ENCODE measurements at places on chromosomes 4 and X.

- DNase-seq = no peak
Observed at GRCh38 chr4:165368567-165368966, 10.2 kb upstream of the CPE start.

DNA sequence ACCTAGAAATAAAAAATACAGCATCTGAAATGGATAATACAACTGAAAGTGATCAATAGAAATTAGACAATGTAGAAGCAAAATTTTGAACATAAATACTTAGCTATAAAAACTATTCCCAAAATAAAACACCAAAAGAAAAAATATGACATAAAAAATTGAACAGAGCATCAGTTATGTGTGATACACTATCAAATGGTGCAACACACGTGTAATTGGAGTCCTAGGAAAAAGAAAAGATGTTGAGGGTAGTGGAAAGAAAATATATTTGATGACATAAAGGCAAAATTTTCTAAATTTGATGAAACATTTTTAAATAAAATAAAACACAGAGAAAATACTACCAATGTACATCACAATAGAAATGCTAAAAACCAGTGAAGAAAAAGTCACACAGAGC lies 63.1 kb downstream of the NPY2R start:
- no peak for DNase-seq

- DNase-seq = no peak
Observed at GRCh38 chr4:159735281-159736207, 632.7 kb downstream of the RAPGEF2 start.

GRCh38 chr4:147530723-147531122 lies 49.8 kb downstream of the EDNRA start:
- DNase-seq = no peak

DNA sequence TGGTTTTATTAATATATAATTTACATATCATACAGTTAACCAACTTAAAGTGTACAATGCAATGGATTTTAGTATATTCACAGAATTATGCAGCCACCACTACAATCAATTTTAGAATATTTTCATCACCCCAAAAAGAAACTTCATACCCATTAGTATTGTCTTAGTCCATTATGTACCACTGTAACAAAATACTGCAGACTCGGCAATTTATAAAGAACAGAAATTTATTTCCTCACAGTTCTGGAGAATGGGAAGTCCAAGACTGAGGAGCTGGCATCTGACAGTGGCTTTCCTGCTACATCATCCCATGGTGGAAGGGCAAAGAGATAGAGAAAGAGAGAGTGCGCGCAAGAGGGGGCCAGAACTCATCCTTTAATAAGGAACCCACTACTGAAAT lies 8.9 kb upstream of the ZCCHC13 start:
- no peak for DNase-seq

- DNase-seq = no peak
Observed at GRCh38 chrX:122500556-122500955, 683.5 kb upstream of the GRIA3 start.

DNA sequence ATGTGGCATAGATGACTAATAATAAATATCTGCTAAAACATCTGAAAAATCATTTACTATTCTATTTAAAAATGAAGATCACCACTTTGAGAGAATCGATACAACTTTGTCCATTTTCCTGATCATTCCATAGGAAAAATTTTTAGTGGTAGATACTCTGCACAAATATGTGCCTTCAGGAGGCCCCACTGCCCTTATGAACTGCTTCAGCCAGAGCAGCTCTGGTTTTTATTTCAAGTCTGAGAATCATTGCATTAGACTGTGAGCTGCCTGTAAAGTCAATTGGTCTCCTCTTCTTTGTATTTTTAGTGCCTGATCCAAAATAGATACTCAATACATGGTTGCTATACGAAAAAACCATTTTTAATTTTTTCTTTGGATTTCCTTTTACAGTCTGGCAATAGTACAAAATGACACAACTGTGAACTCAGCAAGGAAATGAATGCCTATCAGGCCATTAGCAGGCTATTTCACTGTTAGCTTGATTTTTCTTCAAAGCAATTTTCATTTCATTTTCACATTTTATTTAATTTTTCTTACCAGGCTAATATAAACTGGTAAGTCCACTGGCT lies 69.1 kb downstream of the SHISA3 start:
- no peak for DNase-seq

GRCh38 chrX:97633798-97634197 lies 750.1 kb downstream of the RPA4 start:
- DNase-seq = no peak

DNA sequence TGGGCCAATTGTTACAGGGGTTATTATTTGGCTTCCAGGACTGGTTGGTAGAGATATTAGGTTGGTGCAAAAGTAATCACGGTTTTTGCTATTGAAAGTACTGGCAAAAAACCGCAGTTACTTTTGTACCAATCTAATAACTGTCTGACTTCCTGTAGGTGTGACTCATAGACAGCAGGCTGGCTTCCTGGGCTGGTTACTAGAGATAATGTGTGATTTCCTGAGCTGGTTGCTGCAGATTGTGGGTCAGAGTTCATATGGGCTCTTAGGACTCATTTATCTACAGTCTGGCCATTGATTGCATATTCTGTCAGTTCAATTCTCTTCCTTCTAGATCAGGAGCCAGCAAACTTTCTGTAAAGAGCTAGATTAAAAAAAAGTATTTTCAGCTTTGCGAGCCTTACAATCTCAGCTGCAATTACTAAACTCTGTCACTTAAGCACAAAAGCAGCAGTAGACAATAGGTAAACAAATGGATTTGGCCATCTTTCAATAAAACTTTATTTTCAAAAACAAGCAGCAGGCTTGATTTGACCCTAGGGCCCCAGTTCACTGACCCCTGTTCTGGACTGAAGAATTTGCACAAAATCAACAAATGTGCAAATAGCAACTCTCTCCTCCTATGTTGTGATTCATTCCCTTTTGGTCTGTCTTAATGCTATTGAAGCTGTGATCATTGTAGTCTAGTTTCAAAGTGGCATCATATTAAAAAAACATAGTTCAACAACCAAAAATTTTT lies 50.8 kb upstream of the BOD1L1 start:
- no peak for DNase-seq

DNA sequence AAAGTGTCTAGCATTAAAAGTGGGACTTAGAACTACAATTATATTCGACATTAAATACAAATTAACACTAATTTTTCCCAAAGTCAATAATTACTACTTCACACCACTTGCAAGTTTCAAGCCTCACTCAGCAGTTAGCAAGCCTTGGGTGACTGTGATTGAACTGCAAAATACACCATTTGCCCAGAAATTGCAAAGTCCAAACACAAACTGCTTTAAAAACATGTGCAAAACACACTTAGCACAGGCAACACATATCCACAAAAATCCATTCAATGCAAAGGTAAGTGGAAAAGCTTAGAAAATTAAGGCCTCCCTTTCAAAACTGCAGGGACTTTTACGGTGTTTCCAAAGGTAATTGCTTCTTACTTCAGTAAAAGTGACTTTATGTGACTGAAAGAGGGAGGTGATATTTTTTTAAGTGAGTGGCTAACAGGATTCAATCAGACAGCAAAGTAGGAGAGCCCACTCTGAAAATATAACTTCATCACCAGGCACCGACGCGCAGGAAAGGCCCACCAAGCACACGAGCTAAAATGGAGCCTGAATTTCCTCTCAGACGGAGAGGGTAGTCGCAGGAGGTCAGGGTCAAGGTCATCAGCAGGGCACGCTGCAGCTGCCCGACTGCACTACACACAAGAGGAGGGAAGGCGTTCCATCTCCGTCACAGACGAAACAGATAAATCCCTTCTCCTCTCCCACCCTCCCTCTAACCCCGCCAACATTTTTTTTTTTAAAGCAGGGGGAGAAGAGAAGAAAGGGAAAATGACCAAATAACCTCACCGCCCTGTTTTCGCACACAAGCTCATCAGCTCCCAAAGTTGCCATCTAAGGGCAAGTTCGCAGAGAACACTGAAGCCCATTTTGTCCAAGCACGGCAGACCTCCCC lies 3.1 kb downstream of the ZNF827 start:
- no peak for DNase-seq

DNA sequence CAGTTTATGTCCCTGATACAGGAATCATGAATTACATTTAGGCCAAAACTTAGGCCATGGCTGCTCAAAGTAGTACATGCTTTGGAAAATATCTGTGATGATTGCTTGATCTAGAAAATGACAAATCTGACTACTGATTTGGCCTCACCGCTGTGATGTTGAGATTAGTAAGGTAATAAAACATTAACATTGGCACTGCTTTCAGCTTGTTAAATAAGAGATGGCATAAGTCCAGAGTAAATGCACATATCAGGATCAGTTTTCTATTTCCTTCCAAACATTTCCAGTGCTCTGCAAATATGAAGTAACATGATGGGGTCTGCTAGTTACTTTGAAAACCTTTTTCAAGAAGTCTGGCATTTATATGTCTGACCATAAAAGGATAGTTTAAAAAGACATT lies 687.3 kb upstream of the ACTRT1 start:
- no peak for DNase-seq

- DNase-seq = no peak
Observed at GRCh38 chrX:124737771-124738170, 391.4 kb downstream of the SH2D1A start.

- DNase-seq = no peak
Observed at GRCh38 chr4:188934320-188934962, 795.2 kb downstream of the TRIML1 start.

- no peak for DNase-seq
Observed at GRCh38 chr4:38669208-38669607, 5.2 kb downstream of the KLF3 start.

DNA sequence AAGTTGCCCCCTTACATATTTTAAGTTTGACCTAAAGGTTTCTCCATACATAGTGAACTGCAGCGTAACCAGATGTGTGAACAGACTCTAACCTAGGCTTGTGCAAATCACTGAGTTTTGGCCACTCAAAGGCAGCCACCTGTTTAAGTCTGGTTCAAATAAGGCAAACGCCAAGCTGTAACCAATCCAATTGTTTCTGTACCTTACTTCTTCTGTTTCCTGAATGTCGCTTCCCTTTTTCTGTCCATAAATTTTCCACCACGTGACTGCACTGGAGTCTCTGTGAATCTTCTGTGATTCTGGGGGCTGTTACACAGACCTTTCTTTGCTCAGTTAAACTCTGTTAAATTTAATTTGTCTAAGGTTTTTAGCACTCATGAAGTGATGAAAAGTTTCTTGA lies 618.8 kb downstream of the GLUD2 start:
- no peak for DNase-seq

- no peak for DNase-seq
Observed at GRCh38 chrX:140944710-140945109, 57.7 kb upstream of the SPANXB1 start.

DNA sequence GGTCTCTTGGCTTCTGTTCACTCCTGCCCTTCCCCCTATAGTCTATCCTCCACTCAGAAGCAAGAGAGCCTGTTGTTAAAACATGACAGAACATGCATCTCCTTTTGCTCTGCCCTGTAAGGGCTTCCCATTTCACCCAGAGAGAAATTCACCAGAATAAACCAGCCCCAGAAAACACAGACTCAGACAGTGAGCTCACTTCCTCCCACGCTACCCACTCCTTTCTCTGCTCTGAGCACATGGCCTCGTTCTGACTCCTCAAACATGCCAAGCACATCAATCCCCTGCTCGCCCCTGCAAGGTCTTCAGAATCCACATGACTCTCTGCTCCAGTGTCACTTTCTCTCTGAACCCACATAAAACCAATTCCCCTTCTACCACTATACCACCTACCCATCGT lies 50.4 kb downstream of the MID1 start:
- DNase-seq = no peak

DNA sequence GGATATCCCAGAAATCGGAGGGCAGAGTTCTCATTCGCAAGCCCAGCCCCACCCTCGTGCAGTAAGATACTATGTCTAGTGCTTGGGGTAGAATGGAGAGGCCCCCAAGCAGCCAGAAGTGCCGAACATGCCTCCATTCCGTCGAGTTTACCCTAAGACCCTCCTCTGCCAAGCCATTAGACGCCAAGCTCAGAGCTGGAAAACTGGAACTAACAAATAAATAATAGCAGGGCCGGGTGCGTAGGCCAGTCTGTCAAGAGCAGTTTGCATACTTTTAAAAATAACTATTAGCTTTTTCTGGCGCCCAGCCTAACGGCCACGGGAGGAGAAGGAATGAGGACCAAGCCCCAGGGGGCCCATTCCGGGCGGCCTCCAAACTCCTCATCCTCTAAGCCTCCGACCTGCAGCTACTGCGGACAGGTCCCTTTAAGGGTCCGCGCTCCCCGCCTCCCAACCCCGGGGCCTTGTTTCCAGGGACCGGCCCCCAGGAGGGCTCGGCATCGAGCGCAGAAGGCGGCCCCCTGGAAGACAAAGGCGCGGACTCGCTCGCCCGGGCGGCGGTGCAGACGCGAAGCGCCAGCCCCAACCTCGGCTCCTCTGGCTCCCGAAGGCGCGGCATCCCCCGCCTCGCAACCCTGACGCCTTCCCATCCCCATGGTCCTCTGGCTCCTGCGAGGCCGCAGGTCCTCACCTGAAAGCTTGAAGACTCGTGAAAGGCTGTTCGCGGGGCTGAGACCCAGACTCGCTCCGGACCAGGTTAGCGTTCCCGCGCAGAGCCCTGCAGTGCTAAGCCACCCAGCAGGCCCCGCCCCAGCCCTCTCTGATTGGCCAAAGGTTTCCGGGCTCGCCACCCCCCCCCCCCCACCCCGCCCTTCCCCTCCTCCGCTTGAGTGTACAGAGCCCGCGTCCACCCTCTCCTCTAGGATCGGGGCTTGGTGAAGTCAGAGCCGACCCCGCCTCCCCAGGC lies at the start of gene TMSB15A:
Gene TMSB15A, minus strand, starts transcription at position 765 of the 967 bp plus-strand sequence.
- DNase-seq = peak; percentile 28

DNA sequence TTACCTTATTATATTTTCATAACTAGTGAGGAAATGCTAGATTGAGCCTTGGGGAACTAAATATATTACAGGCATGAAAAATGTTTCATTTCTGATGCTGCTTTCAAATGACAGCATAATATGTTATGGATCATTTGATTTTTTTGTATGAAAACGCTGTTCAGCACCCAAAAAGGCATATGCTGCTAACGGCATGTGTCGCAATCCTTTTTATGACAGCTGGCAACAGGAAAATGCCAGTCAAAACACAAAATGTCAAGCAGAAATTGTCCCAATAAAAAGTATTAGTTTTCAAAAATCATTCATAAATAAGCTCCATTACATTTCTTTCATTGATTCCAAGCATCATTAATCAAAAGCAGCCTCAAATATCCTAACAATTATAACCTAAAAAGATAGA lies 1244.5 kb downstream of the PCDH7 start:
- no peak for DNase-seq

- no peak for DNase-seq
Observed at GRCh38 chr4:172521248-172521647, 647.4 kb upstream of the GALNT7 start.

DNA sequence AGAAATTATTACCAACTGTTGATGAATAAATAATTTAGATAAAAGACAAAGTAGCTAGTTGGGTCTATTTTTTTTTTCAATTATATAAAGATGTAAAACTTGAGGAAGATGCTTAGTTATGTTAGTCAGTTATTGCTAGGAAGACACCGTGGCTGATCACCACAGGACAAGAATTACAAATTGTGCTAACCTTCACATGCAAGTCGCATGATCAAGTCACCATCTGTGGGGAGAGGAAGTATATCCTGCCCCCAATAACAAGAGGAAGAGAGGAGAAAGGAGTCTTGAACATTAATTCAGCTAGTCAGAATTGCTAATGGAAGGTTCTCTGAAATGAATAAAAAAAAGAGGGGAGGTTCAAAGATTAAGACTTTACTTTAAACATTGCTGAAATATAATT lies 52.3 kb downstream of the CPEB2 start:
- no peak for DNase-seq

- DNase-seq = no peak
Observed at GRCh38 chr4:113270520-113271319, 221.3 kb downstream of the ANK2 start.
